Karpas-422 (cell line): ENCODE measurements at places on chromosomes 6 and 20. TPM values are rescaled to one million over a fixed set of nuclear protein-coding genes. Genes with fewer than 3 reads are reported as not detected.

- DNase-seq, result no peak
Measured at GRCh38 chr6:126620719-126621118, 280.8 kb downstream of the CENPW start.

DNA sequence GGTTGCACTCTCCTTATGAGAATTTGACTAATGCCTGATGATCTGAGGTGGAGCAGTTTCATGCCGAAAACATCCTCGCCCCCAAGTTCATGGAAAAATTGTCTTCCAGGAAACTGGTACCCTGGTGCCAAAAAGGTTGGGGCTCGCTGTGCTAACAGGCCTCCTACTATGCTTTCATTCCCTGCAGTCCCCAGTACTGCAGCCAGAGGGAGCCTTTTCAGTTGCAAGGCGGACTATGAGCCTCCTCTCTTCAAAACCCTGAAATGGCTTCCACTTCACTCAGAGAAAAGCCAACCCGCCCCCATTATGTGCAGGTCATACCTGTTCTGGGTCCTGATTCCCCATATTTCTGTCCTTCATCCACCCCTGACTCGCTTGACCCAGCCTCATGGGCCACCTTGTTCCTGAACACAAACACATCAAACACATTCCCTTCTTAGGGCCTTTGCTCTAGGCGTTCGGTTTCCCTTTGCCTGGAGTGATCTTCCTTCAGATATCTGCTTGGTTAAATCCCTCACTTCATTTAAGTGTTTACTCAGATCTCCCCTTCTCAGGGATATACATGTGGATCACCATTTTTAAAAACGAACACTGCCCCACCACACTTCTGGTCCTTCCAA is 173.7 kb downstream of the PHACTR1 start:
- DNase-seq, result peak; percentile 72

Gene BMP6
- 0.07 TPM in 1 of 2 replicates, not detected in the other for total RNA-seq

- DNase-seq, result no peak
Measured at GRCh38 chr20:20370094-20370575, 2.2 kb downstream of the INSM1 start.

DNA sequence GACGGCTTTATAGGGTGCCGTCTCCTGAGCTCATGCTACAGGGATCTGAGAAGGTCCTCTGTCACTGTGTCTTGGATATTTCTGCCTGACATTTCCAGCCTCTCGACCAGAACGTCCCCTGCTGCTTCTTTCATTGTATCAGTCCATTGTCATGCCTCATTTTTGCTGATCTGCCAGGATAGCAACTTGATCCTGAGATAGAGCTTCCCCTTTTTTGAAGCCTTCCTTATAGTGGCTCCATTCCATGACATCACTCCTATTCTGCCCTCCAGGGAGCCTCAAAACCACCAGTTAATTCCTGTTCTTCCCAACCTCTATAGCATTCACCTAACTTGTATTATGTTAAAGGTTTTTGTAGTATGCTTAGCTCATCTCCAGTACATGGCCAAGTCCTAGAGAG is 431.8 kb upstream of the NOX3 start:
- DNase-seq, result no peak

GRCh38 chr20:61459705-61460104 is 207.6 kb downstream of the CDH4 start:
- no peak for DNase-seq

Gene BNIP5
- not detected in 2 replicates for total RNA-seq

DNA sequence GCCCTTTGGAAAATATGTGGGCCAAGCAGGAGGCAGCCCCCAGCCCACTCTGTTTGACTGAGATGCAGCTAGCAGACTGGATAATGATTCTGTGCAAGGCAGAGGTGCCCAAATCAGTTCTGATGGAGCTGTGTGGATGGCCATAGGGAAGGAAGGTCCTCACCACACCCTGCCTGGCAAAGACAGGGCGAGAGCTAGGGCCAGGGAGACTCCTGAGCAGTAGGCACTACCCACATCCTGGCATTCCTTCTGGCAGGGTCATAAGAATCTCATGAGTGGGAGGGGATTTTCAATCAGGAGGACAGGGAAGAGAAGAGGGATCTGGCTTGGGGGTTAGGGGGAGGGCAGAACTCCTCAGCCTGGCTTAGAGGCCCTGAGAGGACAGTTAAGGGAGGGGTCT is 18.6 kb upstream of the TREM2 start:
- DNase-seq, result no peak

GRCh38 chr6:158041788-158042187 is 60.1 kb downstream of the SYNJ2 start:
- no peak for DNase-seq

DNA sequence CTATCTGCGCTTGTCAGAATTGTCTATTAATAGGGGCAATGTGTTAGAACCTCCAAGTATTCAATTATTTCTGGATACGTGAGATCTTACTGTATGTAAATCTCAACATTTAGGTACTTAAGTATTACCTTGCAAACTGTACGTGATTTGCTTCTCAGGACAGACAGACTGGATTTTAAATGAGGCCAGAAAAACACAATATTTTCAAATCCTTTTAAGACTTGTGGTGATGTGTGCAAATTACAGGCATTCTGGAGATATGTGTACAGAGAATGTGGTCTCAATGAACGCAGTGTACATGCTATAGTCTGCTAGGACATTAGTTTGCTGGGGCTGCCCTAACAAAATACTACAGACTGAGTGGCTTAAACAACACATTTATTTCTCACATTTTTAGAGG is 16.9 kb downstream of the CCR6 start:
- peak; percentile 53 for DNase-seq

Gene PKHD1
- 0.07 and 0.11 TPM in 2 replicates for total RNA-seq

- no peak for DNase-seq
Measured at GRCh38 chr6:158663625-158664165, 13.8 kb downstream of the SYTL3 start.
